Sigmoid colon (tissue), 7 donors: ENCODE measurements at places on chromosomes 3 and 15. TPM values are rescaled to one million over a fixed set of nuclear protein-coding genes. Genes with fewer than 3 reads are reported as not detected.

Gene CADM2
- 16.5 TPM for total RNA-seq

Gene SEMA5B
- 0.36 TPM for total RNA-seq

GRCh38 chr3:98733053-98733811 is 29.9 kb upstream of the ST3GAL6 start:
- peak overlapping the region; percentile 66 for H3K4me3 ChIP-seq
- H3K4me1 ChIP-seq: peaks cover 12% of the 10 kb centered on the region
- H3K27me3 ChIP-seq: no peaks in the 10 kb centered on the region
- DNase-seq: peak; percentile 68
- peak overlapping the region; percentile 72 for H3K27ac ChIP-seq

- no peak overlapping the region for H3K4me3 ChIP-seq
- DNase-seq: no peak
- H3K27me3 ChIP-seq: no peaks in the 10 kb centered on the region
- no peak overlapping the region for H3K27ac ChIP-seq
Measured at GRCh38 chr3:63477494-63478129, 174.9 kb upstream of the SNTN start.

DNA sequence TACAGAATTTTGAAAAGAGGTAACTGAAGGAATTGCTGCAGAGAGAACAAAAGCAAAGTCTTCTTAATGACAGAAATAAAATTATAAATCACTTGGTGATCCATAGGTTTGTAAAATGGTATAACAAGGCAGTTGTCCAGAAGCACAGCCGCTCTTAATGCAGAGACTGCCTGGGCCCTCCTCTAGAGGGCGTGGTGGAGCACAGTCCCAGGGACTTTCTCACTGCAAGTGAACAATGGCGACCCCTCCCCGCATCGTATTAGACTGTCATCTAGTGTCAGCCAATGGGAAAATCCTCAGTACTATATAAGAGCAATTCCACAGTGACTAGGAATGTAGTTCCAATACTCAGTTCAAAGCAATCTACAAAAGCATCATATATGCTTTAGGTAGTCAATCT is 26.4 kb upstream of the ZBED2 start:
- H3K36me3 ChIP-seq: no peaks in the 10 kb centered on the region
- H3K27me3 ChIP-seq: no peaks in the 10 kb centered on the region

DNA sequence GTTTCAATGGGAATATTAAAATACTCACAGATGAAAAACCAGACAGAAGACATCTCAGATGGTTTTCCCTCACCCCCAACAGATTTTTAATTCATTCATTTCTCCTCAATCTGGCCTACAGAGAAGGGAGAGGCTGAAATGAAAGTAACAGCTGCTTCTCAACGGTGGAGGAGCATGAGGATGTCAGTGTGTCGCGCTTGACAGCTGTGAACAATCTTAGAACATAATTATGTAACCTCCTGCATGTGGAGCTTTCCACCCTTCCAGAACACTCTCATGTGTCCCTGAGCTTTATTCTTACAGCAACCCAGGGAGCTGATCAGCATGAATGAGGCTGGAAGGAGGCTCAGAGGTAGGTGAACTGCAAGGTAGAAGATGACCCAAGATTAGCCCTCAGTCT is 52.7 kb downstream of the MB21D2 start:
- no peak overlapping the region for H3K4me3 ChIP-seq
- no peaks in the 10 kb centered on the region for H3K36me3 ChIP-seq
- H3K4me1 ChIP-seq: peaks cover 22% of the 10 kb centered on the region
- no peaks in the 10 kb centered on the region for H3K27me3 ChIP-seq
- DNase-seq: peak; percentile 67

DNA sequence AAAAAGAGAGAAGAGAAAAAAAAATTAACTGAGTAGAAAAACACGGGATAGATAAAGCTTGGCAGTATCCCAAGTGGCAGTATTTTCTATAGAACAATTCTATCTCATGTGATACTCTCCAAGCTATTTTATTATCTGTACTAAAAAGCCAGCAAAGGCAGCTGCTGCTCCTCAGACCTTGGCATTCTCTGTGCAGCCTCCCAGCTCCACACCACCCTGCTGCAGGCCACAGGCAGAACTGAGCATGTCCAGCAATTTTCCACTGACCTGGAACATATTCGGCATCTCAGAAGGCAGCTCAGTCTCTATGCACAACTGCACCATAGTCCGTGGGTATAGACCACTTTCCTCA is 1161.4 kb downstream of the IGSF11 start:
- DNase-seq: peak; percentile 69
- no peak overlapping the region for H3K4me3 ChIP-seq
- no peak overlapping the region for H3K27ac ChIP-seq
- H3K36me3 ChIP-seq: no peaks in the 10 kb centered on the region
- no peaks in the 10 kb centered on the region for H3K4me1 ChIP-seq
- H3K27me3 ChIP-seq: no peaks in the 10 kb centered on the region

- no peak overlapping the region for H3K27ac ChIP-seq
- no peak for DNase-seq
- H3K36me3 ChIP-seq: no peaks in the 10 kb centered on the region
- H3K4me1 ChIP-seq: no peaks in the 10 kb centered on the region
Measured at GRCh38 chr15:100732211-100733055, 130.0 kb downstream of the ASB7 start.

DNA sequence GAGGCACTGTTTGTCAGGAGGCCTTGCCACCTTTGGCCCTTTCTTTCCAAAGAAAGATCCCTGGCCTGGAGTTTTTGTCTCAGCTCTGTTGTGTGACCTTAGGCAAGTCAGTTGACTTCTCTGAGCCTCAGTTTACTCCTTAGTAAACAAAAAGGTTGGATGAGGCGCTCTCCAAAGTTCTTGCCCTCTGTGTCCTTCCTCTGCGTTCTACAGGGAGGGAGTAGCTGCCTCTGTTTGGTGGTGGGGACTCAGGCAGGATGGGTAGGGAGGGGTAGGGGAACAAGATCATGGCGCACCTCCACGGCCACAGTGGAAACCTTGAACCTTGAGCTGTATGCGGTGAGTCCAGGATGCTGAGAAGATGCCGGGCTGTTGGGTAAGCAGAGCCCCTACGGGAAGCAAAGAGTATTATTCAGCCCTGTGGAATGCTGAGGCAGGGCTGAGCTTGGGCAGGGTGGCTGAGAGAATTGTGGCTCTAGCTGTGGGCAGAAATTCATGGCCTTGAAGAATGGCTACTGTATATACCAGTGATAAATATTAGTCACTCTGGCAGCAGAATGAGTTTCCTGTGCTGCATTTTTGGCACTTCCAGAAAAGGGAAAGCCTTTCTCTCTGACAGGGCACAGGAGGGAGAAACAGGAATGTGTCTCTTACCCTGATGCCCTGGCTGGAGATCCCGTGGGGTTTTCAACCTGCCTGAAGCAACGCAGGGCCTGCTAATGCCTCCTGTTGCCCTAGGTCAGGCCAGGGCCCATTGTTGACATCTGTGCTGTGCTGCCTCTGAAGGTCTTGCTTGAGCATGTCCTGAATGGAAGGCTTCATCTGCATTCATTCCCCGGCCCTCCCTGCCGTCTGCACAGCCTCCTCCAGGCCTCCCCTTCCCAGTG is 39.9 kb downstream of the SMAD3 start:
- peak overlapping the region; percentile 88 for H3K27ac ChIP-seq
- H3K4me1 ChIP-seq: peaks cover 87% of the 10 kb centered on the region
- DNase-seq: peak; percentile 83
